ENCODE measurements at places on chromosomes 13 and 19.

- DNase-seq: no peak
Measured at GRCh38 chr19:4084547-4084877, 17.8 kb upstream of the ZBTB7A start.

DNA sequence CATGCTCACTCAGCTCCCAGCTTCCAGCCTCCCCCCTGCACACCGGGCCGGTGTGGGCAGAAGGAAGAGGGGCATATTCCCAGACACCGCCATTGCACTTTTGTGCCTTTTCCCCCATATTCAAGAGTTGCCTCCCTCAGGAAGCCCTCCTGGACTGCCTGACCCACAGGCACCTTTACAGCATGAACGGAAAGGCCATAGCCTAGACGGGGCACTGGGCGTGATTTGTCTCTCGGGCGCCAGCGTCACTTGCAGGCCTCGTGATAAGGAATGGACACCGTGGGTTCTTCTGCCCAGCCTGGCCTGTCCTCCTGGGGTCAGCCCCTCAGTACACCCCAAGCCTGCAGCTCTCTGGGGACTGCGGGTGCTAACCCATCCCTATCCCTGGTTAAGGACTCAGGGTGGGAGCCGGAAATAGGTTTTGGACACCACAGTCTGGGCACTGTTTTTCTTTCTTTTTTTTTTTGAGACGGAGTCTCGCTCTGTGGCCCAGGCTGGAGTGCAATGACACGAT, 933 bp upstream of the UQCR11 start:
- no peak for DNase-seq

- no peak for DNase-seq
Measured at GRCh38 chr13:39095500-39095899, 57.2 kb downstream of the NHLRC3 start.

- DNase-seq: no peak
Measured at GRCh38 chr19:50223439-50223716, 20.0 kb downstream of the MYH14 start.

- no peak for DNase-seq
Measured at GRCh38 chr19:6535558-6536137, 4.8 kb downstream of the TNFSF9 start.
